ENCODE measurements at places on chromosomes 5 and 9.

DNA sequence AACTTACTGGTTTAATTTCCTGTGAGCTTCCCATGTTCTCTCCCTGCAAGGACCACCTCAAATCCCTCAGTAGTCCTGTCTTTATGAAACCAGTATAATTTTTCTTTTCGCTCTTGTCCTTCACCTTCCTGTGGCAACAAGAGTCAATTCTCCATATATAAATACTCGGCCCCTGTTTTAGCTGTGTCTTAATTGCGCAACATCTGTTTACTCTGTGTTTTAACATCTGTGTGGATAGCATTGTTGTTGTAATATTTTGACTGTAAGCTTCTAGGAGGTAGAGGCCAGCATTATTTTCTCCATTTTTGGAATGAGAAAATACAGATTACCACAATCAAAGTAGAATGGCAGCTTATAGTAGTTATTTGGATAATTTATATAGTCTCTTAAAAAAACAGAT lies 30.2 kb upstream of the CDKN2B start:
- DNase-seq, result no peak

GRCh38 chr5:167953151-167953798 lies 338.2 kb upstream of the WWC1 start:
- no peak for DNase-seq

DNA sequence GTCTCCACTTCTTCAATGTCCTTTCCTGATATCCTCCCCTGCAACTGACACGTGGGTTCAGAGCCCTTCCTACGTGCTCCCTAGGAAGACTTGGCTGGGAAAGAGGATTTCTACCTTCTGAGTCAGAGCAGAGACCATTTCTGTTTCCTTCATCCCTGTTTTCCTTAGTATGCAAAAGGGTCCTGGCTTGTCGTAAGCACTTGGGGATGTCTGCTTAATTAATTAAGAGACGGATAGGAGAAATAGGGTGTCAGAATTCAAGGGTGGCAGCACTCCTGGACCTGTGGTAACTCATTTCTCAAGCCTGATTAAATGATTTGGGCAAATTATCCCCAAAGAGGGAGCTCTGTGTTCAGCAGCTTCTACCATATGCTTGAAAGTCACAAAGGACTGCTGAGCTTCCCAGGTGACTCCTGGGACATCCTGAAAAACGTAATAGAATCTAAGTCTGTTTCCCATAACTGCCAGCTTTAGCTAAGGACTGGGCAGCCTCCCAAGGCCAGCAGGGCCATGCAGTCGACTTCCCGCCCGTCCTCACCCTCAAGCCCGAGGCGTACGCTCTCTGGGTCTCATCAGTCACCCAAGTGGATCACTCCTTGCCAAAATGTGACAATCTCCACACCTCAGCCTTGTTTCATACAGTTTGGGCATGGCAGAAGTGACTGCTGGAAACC lies 20.5 kb downstream of the ABCA1 start:
- no peak for DNase-seq

GRCh38 chr5:75018805-75019587 lies 33.4 kb downstream of the GCNT4 start:
- no peak for DNase-seq

DNA sequence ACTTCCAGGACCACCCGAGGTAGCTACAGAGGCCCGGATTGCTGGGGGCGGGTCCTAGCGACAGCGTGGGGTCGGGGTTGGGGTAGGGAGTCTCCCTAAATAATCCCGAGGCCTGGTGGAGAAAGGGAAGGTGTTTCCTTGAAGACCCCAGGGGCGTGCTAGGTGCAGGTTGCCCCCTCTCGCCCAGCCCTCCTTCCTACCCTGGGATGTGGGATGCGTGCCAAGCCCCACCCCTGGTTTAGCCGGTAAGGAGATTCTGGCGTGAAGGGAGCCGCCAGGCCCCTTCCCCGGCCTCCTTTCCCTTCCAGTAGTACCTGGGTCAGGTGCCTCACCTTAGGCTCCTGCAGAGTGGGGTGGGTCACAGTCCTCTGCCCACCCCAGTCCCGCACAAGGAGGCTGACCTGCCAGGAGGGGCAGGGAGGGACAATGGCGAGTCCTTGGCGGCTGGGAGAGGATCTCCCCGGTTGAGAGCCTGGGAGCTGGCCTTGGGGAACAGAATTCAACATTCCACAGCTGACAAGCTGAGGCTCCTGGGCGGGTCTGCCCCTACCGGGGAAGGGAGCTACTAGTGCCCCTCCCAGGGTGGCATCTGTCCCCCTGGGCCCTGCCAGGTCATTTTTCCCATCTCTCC lies 674 bp downstream of the TSPAN17 start:
- peak; percentile 68 for DNase-seq

DNA sequence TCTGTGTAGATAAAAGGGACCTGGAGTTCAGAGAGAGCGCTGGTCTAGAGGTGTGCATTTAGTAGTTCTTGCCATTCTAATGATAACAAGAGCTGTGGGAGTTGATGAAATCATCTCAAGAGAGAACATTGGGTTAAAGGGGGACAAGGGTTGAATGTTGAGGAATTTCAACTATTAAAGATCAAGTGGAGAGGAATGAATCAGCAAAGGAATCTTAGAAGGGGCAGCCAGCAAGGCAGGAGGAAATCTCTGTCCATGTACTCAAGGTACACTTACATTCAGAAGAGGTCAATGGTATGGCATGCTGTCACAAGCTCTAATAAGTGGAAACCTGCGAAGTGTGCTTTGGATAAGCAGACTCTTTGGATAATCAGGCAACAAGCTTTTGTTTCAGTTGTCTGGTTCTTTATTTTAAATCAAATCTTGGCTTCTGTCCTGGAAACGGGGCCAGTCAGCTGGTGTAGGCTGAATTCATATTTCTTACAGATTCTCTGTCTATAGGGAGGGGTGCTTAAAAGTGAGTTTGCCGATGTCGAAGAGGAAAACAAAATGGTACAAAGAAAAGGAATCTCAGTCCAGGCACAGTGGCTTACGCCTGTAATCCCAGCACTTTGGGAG lies 320.5 kb upstream of the CD180 start:
- DNase-seq, result peak; percentile 44

DNA sequence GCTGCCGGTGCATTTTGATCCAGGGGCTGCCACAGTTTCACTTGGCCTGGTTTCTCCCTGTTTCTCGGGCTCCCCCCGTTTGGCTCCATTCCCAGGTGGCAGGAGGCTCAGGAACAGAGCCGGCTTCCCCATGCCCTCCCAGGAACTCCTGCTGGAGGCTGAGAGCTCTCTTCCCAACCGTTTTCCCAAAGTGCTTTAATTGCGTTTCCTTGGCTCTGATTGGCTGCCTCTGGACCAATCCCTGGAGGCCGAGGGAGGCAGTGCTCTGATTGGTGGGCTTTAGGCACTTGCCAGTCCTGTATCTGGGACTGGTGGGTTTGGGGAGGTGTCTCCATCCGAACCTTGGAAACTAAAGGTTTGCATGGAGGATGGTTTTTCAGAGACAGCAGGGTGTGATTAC lies 4.9 kb downstream of the TSPAN17 start:
- DNase-seq, result no peak

- no peak for DNase-seq
Observed at GRCh38 chr5:14644623-14645237, 19.8 kb upstream of the OTULIN start.

DNA sequence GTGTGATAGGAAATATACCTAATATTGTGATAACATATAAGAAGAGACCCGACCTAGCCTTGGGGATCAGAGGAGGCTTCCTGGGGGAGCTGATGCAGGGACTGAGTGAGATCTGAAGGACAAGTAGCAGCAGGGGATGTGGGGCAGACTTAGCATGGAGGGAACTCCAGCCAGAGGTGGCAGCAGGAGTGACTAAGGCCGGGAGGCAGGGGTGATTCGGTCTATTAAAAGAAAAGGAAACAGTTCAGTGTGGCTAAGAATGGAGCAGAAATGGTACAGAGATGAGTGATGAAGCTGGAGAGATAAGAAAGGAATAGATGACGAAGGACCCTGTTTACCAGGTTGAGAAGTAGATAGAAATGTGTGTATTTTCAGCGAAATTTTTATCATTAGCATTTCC lies 408.8 kb downstream of the ENC1 start:
- DNase-seq, result no peak

DNA sequence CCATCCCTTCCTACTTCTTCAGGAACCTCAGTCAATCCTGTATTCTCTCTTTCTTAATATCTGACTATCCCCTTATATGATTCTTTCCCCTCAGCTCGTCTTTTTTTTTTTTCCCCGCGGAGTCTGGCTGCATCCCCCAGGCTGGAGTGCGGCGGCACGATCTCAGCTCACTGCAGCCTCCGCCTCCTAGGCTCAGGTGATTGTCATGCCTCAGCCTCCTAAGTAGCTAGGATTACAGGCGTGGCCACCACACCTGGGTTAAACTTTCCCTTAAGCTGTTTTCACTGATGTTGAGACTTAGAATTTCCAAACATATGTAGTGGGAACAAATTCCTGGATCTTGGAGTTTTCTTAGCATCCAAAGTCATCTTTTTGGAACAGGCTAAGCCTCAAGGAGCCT lies 13.3 kb upstream of the RUSC2 start:
- no peak for DNase-seq

DNA sequence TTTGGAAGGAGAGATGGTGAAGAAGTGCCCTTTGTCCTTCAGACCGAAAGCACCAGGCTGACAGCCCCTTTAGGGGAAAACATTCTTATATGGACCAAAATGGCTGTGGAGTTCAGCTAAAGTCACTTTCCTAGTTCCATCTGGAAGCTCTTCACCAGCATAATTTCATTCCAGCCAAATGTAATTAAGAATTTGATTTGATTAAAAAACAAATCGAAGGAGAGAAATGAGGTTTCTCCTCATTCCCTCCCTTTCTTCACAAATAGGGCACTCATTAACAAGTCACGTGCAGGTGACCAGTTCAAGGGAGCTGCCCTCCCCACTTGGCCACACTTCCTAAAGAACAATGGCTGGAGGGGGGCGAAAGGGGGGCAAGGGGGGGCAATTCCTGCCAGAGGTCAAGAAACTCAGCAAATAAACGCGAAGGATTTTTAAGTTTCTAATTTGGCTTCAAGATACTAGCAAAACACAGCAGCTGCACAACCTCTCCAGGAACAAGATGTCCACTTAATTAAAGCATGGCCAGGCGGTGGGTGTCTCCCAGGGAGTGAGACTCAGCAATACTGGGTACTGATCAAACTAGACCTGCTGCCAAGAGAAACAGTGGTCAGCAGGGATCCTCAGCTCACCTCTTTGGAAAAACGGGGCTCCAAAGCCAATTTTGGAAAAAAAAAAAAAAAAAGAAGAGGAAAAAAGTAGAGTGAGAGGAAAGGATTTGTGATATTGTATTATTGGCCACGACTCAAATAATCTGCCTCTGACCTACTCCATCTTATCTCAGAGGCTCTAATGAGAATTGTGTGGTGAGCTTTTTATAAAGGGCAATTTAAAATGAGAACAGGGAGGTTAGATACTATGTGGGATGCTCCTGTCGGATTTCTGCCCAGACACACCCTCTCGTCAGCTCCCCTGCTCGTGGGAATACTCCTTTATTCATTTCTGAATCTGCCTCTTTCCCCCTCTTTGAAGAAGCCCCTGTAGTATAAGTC lies 254.3 kb downstream of the ZSWIM6 start:
- DNase-seq, result peak; percentile 58

GRCh38 chr9:86633945-86634344 lies 279.7 kb upstream of the TUT7 start:
- DNase-seq, result no peak

- DNase-seq, result peak; percentile 15
Observed at GRCh38 chr5:75265731-75266130, 29.1 kb upstream of the ANKRD31 start.

GRCh38 chr9:96279932-96280331 lies 22.0 kb downstream of the HSD17B3 start:
- DNase-seq, result peak; percentile 11

DNA sequence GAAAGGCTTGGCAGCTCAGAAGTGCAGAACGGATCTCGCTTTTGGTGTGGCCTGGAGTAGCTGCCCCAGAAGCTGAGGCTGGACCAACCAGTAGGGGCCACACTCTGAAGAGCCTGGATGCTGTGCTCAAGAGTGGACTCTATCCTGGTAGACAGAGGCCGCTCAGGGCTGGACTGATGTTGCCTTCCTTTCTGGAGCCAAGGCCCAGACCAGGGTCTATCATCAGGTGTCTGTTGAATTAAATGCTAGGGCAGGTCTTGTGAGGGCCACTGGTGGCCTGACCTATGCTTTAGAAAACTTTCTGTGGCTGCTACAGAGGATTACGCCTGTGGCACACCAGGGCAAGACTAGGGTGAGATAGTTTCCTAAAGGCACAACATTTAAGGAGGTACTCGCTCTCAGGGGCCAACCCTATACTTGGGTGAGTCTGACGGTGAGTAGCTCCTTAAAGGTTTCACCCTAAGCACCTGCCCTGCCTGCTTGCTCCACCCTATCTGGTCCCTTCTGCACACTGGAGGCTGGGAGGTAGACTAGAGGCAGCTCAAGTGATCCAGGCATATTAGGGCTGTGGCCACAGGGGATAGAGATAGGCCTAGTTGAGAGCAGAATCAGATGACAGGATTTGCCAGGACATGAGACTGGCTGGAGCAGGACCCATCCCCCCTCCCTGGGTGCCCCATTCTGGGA lies 9.8 kb upstream of the IRF1 start:
- no peak for DNase-seq

- no peak for DNase-seq
Observed at GRCh38 chr5:76014005-76014404, 69.2 kb upstream of the SV2C start.

GRCh38 chr5:121741156-121741555 lies 110.5 kb upstream of the FTMT start:
- DNase-seq, result no peak

GRCh38 chr5:38603691-38604090 lies 47.2 kb upstream of the LIFR start:
- no peak for DNase-seq

DNA sequence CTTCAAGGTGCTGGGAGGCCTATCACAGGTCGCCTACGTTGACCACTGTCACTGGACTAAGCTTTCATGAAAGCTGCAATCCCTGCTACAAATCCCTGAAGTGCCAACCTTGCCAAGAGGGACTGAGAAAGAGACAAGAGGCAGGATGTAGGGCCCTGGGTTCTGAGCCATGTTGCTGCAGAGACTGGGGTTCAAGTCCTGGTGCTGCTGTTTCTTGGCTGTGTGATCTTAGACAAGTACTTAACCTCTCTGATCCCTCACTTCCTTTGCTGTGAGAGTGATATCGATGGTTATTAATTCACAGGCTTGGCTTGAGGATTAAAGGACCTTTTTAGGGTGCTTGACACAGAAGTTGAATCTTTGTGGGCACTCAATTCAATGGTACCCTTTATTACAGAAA lies 15.5 kb downstream of the CSF1R start:
- no peak for DNase-seq

DNA sequence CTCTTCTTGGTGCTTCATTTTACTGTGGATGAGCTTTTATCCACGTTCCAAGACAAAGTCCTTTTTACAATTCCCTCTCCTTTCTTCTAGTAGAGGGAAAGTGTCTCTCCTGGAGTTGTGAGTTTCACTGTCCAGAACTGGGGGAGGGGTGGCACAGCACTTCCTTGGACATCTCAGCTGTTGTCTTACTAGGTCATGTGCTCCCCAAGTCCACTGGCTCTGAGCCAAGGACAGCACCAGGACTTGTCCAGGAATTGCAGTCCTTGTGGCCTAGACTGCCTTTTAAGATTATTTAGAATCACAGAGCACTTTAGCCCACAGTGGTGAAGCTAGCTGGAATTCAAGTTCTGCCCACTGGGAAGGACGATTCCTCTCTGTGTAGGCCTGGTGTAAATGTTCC lies 700.2 kb upstream of the PTPRD start:
- DNase-seq, result peak; percentile 63

Measured in tongue (tissue), 3 donors.